ENCODE measurements at places on chromosomes 5 and 9. TPM values are rescaled to one million over a fixed set of nuclear protein-coding genes. Genes with fewer than 3 reads are reported as not detected.

DNA sequence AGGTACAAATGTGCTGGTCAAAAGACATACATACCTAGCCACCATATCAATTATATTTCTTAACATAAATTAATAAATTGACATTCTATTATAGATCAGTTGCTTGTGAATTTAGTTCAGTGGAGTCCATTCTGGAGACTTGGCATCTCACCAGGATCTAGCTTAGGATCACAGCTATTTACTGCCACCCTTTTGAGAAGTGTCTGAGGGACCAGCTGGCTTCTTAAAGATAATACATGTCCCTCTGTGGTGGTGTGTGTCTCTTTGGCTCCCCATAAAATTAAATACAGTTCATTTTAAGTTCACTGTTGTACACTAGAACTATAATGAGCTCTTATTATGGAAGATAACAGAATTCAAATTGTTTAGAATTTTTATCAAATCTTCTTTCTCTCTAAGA, 290.7 kb downstream of the PRELID2 start:
- ATAC-seq = no peak

- ATAC-seq = no peak
Observed at GRCh38 chr5:6465831-6466790, 17.5 kb downstream of the UBE2QL1 start.

DNA sequence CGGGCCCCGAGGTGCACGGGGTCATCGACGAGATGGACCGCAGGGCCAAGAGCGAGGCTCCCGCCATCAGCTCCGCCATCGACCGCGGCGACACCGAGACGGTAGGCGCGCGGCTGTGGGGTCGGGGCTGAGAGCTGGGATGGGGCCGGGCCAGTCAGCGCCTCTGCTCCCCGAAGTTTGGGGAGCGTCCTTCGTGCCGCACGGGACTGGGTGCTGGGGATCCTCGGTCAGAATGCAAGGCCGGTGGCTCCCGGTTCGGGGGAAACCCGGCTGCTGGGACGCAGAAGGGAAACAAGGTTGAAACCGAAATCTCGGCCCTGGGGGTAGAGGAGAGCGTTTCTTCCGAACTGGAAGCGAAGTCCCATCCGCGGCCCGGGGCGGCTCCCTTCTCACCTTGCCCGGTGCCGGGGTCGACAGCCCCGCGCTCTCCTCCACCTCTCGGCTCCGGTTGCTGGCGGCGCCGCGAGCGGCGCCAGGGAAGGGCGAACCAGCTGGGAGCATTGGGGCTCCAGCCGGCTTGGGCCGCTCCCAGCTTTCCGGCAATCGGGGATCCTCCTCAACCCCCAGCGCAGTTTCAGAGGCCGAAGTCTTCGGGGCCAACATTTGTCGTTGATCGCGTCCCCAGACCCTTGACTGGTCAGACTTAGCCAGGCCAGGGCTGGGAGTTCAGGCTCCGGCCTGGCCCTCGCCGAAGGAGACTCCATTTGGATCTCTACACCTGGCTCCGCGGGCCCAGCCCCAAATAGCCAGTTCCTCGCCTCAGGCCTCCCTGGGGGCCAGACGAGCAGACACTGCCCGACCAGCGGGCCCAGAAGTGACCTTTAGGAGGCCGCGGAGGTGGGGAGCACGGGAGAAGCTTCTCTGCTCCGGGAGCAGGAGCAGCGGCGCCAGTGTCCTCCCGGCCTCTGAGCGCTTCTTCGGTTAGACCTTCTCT, 1.1 kb downstream of the LHX2 start:
- no peak for ATAC-seq

DNA sequence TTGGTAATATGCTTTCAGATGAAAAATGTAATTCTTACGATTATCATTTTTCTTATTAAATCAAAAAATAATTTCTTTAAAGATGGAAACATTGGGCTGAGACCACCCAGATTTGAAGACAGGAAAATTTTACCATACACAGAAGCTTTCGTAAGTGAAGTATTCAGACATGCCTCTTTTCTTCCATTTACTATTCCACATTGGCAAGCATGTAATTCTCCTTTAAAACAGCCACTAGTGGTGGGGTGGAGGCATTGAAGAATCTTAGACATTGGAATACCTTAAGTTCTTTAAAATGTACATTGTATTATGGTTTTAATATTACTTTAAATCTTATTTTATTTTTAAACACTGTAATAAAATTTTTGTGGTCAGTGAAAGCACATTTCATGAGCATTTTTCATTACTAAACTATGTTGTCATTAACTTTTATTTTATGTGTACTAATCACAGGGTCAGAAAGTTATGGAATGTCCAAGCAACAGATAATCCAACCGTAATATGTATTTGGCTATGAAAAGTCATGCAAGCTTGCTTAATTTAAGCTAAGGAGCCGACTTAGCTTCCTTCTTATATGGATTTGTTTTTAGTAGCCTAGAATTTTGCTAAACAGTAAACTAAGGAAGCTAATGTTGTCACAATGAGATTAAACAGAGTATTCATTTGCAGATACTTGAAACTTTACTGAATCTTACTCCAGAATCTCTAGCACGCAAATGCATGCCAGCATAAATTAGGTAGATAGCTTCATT, 97.4 kb upstream of the ALDH1A1 start:
- peak; percentile 21 for ATAC-seq

- no peak for ATAC-seq
Observed at GRCh38 chr9:86356871-86357866, 3.0 kb upstream of the TUT7 start.

- ATAC-seq = no peak
Observed at GRCh38 chr5:10553476-10553875, 10.4 kb upstream of the ANKRD33B start.

- no peak for ATAC-seq
Observed at GRCh38 chr5:54243483-54244080, 66.8 kb downstream of the ARL15 start.

GRCh38 chr9:134517069-134517680, 124.4 kb upstream of the COL5A1 start:
- ATAC-seq = no peak

DNA sequence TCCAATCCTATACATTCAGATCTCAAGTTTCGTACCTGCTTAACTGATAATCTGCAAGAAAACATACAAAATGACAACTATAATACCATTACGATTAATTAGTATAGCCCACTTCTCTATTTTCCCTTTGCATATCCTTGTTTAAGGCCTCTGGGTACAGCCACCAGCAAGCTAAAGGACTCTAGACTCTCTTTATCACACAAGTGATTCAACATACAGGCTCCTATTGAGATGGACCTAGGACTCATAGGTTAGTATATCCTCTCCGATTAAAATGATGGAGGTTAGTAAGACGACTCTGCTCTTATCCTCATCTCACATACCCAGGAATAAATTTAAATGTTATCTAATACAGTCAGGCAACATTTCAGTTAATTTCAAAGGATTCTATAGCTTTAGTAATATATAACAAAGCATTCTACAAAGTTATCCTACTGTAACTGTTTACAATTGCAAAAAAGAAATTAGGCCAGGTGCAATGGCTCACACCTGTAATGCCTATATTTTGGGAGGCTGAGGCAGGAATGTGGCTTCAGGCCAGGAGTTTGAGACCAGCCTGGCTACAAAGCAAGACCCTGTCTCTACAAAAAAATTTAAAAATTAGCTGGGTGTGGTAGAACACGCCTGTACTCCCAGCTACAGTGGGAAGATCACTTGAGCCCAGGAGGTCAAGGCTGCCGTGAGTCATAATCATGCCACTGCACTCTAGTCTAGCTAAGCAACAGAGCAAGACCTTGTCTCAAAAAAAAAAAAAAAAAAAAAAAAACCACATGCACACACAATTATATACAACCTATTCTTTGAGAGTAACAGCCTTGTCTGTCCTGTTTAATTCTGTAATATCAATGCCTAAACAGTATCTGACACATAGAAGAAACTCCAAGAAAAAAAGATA, 15.4 kb downstream of the HAUS6 start:
- ATAC-seq = peak; percentile 95

- no peak for ATAC-seq
Observed at GRCh38 chr5:149702934-149703646, 27.0 kb upstream of the PPARGC1B start.

DNA sequence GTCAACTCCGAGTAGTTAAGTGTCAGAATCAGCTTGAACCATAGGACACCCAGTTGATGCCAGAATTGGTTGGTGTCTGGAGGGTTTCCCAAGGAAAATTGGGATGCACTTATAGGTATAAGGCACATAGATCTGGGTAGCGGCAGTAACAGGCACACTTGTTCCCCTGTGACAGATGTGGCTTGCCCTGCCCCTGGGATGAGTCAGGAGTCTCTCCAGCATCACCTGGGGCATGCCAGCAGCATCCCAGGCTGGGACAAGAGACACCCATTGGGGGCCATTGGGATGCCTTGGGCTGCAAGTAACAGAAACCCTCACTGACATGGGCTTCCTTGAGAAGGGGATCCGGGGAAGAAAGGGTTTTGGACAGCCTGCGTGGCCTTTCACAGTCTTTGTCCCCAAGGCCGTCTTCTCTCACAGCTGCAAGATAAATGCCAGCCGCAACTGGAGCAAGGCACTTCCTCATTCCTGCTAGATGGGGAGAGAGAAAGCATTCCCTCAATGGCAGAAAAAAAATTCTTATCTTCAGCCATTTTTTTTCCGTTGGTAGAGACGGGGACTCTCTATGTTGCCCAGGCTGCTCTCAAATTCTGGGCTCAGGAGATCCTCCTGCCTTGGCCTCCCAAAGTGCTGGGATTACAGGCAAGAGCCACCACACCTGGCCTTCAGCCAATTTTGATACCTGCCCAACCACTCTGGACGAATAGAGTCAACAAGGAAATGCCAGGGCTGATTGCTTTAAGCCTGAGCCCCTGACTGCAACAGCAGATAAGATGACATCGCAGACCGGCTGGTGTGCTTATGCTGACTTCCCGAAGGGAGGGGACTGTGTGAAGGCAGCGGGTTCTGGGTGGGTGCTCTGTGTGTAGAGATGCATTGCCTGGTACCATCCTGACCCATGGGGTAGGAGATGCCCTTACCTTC, 13.3 kb upstream of the RNF130 start:
- peak; percentile 56 for ATAC-seq

DNA sequence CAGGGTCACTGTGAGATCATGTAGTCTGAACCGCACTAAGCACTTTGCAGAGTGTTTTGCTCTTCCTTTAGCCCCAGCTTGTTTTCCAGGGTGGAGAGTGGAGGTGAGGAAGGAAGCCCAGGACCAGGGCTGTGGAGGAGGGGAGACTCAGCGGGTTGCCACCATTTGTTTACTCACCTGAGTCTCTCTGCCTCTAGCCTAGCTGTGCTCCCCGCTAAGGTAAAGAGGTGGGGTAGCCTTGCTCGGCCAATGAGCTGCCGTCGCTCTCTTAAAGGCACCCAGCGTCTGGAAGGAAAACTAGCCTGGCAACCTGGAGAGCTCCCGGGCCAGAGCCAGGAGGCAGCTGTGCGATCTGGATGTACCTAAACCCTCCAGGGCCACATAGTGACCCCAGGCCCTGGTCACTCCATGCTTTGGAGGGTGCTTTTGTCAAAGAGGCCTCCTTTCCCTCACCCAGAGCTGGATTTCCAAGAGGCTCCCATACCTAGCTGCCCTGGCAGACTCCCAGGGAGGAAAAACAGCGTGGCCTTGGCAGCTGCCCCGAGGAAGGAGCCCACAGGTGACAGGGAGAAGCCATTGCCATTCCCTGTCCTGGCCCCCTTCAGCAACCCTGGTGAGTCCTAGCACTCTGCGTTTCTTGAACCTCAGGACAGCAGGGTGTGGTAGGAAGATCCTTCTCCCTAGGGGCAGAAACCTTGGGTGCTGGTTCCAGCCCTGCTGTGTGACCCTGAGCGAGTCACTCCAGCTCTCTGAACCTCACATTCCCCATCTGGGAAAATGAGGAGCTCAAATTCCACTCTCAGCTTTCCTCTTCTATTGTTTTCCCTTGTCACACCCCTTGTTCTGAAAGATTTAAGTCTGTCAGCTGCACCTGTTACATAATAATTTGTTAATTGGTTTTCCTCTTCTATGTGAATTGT, 42.4 kb upstream of the LARP1 start:
- ATAC-seq = no peak

GRCh38 chr5:121174351-121174750, 677.3 kb upstream of the FTMT start:
- no peak for ATAC-seq

GRCh38 chr9:136410500-136411287, at the start of the genes ENTR1 and PMPCA:
TSS of gene ENTR1 (minus strand) at chr9:136410614. CDS start at chr9:136410397, 217 bp downstream.
TSS of gene PMPCA (plus strand) at chr9:136410658. CDS start at chr9:136410669, 11 bp downstream.
- ATAC-seq = peak; percentile 82

- no peak for ATAC-seq
Observed at GRCh38 chr5:123500471-123500870, 11.5 kb upstream of the CSNK1G3 start.

GRCh38 chr5:90612919-90613318, 54.3 kb downstream of the ADGRV1 start:
- ATAC-seq = no peak

DNA sequence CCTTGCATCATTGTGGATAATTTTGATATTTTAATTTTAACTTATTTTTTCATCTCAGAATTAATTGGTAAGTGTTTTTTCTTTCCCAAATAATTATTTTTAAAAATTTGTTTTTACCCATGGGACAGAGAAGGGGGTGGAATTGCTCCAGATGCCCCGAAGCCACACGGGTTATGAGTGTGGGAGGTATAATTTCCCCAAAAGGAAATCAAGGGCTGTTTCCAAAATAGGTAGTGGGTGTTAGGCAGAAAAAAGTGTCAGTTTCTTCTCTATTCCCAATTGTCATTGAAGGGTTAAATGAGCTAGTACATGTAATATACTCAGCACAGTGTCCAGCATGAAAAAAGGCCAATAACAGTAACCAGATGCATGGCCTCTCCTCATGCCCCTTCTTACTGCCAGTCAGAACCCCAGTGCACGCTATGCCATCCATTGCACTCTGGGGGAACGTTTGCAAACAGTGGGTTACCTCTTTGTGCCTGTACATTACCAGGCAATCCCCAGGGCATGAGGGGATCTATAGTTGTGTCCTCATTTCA, 36.4 kb upstream of the ANGPTL2 start:
- ATAC-seq = no peak

DNA sequence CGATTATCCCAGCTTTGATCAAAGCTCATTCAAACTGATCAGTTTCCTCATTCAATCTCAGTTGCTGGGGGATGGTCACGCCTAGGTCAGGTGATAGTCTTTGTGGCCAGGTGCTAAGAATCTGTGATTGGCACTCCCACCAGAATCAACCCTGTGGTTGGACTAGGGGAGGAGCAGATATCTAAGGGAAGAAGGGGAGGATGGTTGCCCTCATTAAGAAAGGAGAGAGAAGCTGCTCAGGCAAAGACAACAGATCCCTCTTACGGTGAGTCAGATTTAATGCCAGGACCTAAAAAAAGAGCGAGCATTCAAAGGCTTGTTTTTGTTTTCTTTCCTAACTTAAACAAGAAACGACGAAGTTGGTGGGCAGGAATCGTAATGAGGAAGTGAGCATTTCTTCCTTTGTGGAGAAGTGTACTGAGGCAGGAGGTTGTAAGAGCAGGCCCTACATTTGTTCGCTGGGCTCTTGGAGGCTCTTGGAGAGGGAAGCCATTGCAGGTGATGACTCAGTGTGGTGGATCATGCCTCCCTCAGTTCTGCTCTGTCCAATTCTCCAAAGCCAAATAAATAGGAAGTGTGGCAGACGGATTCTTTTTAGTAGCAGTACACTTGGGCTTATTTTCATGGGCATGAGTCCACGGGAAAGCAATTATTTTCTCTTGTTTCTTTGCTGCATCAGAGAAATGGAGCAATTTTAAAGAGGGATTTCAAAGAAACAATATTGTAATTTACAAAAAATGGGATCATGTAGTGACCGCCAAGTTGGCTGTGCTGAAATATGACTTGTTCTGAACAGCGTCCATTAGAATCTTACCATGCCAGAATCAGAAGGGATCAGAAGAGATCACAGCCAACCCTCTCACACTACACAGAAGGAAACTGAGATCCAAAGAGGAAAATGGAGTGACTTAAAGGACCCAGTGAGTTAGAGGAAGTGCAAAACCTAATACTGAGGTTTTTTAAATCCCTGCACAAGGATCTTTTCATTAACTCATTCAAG, 18.7 kb upstream of the TGFBR1 start:
- ATAC-seq = no peak

Gene SMIM33
- 0.81 TPM for total RNA-seq

Data from motor neuron (in vitro differentiated cells).